Stimulated activated naive CD4-positive, alpha-beta T cell treated with Interleukin-2 at 50 U/mL for 16 hours (primary cell): ENCODE measurements at places on chromosomes 6 and 20.

DNA sequence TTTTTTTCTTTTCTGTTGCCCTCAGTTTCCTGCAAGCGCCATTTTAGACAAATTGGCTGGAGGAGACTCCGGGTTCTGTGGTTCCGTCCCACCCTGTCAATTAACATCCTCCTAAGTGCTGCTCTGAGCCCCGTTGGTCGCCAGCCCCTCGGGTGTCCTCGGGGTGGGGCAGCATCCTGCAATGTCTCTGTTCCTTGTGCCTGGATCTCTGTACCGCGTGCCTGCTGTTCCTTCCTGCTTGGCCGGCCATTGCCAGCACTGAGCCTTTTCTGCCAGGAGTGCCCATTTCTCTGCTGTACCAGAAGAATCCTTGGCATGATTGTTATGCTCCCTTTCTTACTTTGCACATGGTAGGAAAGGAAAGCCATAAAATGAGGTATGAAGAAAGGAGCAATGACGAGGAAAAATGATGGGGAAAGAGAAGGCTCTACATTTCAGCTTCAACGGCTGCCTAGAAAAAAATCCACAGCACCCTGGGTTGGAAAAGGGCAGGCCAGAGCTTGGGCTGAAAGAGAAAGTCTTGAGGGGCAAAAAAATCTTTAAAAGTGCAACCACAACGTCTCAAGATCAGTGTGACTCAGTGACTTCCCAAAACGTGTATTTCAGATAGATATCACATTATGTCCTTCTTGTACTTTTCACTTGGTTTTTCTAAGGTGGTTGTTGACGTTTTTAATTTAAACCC, 256.7 kb downstream of the CLIC5 start:
- DNase-seq = no peak

DNA sequence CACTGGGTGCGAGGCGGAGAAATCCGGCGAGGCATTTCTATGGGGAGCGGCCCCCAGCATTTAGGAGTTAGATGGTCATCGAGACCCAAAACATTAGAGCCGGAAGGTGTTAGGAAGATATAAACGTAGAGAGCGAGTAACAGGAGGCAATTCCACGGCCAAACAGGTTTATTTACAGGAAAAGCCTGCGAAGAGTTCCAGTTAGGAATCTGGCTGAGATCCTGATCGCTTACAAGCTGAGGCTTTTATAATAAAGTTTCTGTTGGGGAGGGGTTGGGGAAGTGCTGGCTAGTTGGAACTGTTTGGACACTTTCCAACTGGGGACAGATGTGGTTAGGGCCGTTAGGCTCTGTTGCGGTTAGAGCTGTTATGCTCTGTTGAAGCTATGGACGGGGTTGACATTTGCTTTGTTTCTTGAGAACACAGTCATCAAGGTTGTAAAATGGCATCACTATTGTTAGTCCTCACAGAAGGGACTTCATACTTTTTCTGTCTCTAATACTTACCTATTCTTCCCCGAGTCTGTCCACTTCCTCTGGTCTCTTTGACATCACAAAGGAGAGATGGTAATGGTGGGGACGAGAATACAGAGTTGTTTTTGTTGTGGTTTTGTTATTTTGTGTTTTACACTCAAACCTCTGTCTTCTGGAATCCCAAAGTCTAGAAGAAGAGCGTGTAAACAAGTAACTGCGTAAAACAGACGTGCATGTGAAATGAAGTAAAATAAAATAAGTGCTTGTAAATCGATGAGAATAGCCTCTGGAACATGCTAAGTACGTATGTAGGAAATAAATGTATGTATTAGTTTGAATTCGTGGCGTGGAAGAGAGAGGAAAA, 554 bp upstream of the ZSCAN31 start:
- no peak for DNase-seq

GRCh38 chr6:157997893-157998608, 16.4 kb downstream of the SYNJ2 start:
- no peak for DNase-seq

DNA sequence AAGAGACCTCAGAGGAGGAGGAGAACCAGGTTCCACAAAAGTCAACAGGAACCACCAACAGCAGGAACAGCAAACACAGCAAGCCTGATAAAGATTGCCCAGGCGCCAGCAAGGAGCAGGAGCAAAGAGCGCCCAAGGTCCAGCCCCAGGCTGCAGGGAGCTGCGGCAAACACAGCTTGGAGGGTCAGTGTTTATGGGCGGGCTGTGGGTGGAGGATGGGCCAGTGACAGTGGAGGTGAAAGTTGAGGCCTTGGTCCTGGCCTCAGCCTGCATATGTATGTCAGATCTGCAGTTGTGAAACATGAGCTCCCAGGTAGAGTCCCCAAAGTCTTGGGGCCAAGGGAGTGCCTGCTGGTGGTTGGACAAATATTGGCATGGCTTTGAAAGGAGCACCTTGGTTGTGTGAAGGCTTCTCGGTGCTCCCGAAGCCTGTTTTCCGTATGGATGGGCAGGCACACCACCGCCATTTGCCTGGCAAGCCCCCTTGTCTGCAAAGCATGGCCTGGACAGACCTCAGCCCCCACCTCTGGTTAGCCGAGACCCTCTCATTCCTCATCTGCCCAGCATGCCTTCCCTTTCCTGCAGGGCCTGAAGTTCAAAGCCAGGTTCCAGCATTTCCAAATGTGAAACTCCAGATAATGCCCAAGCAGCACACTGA, 2.0 kb upstream of the CAPN11 start:
- no peak for DNase-seq

DNA sequence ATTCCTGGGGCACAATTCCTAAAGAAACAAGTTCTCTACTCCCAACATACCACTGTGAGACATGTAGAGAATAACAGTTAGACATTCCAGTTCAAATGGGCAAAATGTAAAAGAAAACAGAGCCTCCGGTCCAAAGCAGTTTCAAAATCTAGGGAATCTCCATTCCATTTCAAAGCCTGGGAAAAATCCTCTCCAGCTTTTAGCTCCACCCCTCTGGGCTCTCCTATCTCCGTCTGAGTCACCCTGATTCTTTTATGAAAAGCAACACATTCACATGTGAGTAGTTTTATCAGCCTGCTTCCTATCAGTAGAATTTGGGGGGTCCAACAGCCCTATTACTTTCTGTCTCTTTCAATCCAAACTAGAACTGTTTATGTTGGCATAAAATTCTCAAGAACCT, 3.7 kb downstream of the CSNK2A1 start:
- no peak for DNase-seq
